ENCODE measurements at places on chromosomes 6 and 20.

GRCh38 chr20:38460040-38460623, 12.5 kb upstream of the RALGAPB start:
- no peak for DNase-seq

DNA sequence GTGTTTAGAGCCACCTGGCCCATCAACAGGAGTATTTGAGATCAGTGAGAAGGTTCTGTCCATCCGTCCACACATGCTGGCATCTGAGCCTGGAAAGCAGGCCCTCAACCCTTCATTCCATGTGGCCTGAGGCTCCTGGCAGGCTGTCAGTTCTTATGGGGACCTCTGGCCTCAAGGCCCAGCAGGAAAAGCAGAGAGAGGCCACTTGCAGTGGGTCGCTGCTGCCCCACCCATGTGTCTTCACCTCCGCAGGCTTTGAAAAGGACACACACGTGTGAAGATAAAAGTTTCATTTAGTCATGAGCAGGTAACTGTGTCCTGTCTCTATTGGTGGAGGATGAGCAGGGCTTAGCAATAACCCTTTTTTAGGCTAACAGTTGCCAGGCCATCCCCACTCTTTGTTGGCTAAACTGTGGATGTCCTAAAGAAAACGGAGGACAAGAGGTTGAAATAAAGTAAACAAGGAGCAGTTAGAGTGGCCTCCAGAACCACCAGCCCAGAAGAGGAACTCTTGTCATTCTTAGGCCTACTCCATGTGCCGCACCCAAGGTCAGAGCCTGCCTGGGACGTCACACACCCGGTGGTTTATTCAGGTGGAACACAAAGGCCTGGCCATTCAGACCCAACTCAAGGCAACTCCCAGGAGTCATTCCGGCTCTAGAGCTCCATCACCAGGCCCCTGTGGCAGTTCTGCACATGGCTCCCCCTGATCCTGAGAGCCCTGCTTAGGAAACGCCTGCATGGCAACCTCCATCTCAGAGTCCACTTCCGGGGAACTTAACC, 143.4 kb upstream of the CST7 start:
- DNase-seq, result no peak

GRCh38 chr6:53539561-53539960, 5.3 kb downstream of the GCLC start:
- no peak for DNase-seq

- peak; percentile 73 for DNase-seq
Measured at GRCh38 chr6:28266962-28267694, at the start of gene ZSCAN26. ZSCAN26 (plus strand) TSS chr6:28267143; CDS start chr6:28271920, 4,777 bp downstream.

- DNase-seq, result no peak
Measured at GRCh38 chr6:138685257-138685656, 88.3 kb upstream of the CCDC28A start.

DNA sequence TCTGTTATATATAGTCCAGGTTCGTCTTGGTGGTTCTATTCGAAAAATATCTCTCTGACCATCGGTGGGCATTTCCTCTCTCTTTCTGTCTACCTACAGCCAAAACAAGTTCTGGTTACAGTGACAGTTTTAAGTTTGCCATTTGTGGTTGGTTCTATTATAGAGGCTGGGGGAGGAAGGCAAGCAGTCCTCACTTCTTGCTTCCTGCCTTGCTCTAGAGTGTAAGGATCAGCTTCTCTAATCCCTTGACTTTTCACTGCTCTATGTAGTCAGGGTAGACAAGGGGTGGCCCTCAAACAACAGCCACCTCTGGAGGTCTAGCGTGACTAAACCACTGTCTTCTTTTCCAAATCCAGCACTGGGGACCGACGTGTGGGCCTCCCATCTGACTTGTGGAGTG, 16.1 kb downstream of the E2F3 start:
- DNase-seq, result no peak

- DNase-seq, result no peak
Measured at GRCh38 chr6:66605971-66606370, 898.9 kb upstream of the EYS start.

GRCh38 chr6:149809798-149810197, 54.4 kb downstream of the LRP11 start:
- DNase-seq, result no peak

GRCh38 chr6:136326038-136326553, 36.5 kb upstream of the BCLAF1 start:
- no peak for DNase-seq

DNA sequence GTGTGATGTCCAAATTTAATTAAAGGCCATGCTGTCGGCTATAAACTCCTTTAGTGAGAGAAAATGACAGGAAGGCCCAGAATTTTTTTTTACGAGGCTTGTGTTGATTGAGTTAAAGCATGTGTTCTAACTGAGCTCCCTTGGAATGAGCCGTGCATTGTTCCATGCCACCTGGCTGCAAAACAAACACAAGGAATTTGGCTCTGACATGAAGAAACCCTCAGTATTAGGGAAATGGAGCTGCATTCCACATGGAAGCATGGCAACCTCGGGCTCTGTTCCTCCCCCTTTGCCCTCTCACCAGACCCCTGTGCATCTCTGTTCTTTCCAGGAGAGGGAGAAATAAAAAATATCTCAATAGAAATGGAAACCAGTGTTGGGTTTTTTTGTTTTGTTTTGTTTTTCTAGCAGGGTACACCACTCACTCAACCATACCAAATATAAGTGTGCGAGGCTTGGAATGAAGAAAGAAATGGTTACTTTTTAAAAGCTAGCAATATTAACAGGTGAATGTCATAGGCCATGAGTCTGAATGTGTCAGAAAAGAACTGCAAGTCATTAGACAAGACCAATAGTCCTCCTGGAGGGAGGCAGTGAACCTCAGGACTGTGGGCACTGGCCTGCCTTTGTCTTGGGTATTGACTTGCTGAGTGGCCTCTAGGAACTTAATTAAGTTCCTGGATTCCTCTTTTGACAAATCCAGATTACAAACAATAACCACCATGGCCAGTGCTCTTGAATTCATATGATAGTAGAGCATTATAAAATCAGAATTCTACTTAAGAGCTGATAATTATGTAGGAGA, 935.1 kb downstream of the KIF16B start:
- DNase-seq, result no peak

DNA sequence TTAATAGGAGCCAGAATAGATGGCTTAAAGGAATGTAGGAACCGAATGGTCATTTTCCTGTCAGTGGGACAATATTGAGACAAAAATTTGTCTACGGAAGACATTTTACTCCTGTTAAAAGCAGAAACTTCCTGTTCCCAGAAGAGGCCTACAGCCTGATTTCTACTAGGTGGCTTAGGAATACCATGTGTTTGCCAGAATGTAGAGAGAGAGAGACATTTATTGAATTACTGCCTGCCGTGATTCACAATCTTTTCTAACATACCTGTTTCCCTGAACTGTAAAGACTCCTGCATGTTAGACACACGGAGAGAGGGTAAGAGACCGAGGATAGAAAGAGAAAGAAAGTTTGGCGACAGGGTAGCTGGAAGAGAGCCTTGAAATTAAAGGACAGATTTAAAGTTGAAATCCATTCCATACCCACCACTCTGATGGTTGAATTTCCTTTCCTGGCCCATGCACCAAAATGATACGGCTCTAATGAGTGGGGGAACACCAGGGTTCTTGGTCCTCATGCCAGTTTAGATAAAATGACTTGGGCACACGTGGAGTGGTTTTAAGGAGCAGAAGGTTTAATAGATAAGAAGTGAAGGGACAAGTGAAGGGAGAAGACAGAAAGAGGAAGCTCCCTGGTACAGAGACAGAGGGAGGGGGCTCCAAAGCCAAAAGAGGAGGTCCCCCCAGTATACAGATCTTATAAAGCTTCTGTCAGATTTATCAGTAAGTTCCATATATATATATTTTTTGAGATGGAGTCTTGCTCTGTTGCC, 22.5 kb downstream of the NCOA3 start:
- DNase-seq, result no peak

- DNase-seq, result no peak
Measured at GRCh38 chr6:170096191-170096802, 194.6 kb downstream of the DLL1 start.

- no peak for DNase-seq
Measured at GRCh38 chr6:79568996-79569395, 31.8 kb upstream of the LCA5 start.

- no peak for DNase-seq
Measured at GRCh38 chr6:85126485-85127167, 323.3 kb upstream of the NT5E start.

DNA sequence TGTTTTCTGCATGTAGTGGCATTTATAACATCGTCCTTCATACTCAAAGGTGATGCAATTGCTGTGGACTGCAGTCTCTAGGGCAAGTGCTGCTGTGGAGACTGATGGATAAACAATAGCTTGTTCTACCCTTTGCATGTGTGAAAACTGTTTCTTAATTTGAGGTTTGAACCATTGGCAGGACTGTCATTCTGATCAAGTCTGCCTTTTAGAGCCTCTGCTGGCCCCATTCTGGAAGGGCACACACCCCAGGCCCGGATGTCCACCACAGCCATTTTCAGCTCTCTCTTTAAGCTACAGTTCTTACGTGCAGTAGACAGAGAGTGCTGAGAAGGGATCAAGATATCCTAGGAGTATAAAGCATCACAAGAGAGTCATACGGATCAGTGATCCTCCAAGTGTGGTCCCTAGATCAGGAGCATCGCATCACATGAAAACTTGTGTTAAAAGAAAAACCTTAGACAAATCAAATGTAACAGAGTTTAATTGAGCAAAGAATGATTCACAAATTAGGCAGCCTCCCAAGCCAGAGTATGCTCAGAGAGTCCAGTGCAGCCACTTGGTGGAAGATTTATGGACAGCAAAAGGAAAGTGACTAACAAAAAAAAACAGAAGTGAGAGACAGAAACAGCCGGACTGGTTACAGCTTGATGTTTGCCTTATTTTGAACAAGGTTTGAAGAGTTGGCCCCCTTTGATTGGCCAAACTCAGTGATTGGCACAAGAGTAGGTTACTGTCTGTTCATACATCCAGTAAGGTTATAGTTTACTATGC, 52.0 kb downstream of the FRK start:
- no peak for DNase-seq

Data from activated CD4-positive, alpha-beta T cell treated with anti-CD3 and anti-CD28 coated beads, Interleukin-2, amount 50 U/mL, for 24 hours (primary cell).